Gastroesophageal sphincter (tissue), 4 donors: ENCODE measurements at places on chromosomes 11 and 22. TPM values are rescaled to one million over a fixed set of nuclear protein-coding genes. Genes with fewer than 3 reads are reported as not detected.

DNA sequence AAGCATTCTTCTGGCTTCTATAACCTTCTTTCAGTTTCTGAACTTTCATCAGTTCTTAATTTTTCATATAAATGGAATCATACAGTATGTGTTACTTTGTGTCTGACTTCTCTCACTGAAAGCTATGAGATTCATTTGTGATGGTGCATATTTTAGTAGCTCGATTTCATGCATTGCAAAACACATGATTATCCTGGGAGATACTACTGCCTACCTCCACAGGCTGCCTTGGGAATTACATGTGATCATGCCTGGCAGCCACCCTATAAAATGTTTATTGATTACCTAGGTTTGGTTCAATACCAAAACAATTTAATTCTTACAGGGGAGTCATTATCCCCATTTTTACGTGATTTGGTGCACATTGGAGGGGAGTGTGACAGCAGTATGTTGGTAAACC, 34.1 kb upstream of the PAK1 start:
- ATAC-seq, result no peak

DNA sequence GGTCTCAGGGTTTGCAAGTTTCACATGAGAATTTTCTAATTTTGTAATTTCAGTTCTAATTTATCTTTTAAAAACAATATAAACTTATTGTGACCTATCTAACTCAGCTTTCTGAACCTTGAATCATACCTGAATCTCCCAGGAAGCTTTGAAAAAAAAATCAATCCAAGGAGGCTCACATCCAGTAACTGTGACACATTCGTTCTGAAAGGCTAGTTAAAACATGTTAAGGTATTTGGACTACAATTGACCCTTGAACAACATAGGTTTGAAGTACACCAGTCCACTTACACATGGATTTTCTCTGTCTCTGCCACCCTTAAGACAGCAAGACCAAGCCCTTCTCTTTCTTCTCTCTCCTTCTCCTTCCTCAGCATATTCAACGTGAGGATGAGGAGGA, 40.0 kb downstream of the DDI1 start:
- no peak for ATAC-seq

- ATAC-seq, result no peak
Measured at GRCh38 chr22:37146051-37146385, 3.7 kb downstream of the IL2RB start.

GRCh38 chr11:127395034-127395433, 394.5 kb upstream of the KIRREL3 start:
- no peak for ATAC-seq

GRCh38 chr22:35074583-35074982, 8.6 kb downstream of the ISX start:
- ATAC-seq, result no peak

DNA sequence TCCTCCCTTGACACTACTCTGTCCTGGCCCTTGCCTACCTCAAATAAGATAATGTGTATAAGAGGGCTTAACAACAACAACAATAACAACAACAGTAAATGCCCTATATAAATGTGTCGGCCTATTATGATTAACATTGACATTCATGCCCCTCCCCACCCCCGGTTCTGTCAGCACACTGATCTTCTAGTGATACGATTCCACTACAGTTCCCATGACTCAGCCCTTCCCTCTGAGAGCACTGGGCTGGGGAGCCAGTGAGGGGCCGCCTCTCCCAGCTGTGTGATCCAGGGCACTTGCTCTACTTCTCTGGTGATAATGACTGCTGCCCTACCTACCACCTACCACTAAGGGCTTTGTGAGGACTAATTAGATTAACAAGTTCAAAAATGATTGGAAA, 92.2 kb upstream of the PHOX2A start:
- ATAC-seq, result no peak

GRCh38 chr11:120180551-120181232, 30.1 kb upstream of the OAF start:
- peak; percentile 10 for ATAC-seq

DNA sequence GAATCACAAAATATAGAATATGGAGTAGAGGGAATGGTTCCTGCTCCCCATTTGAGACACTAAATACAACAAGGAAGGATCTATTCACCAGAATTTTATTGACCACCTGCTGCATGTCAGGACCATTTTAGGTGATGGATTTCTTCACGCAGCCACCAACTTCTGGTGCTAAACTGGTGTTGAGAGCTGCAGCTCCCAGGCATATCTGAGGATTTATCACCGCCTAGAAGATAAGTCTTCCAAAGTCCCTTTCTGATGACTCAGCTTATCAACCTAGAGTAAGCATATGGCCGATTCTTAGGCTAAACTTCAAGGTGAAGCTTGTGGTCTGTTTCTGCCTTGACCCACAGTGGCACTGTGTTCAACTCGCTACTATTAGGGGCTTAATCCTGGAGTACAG, 6.7 kb downstream of the DDI1 start:
- ATAC-seq, result no peak

- no peak for ATAC-seq
Measured at GRCh38 chr11:11346303-11346702, 6.7 kb downstream of the CSNK2A3 start.

GRCh38 chr22:49523374-49524008, 304.2 kb downstream of the BRD1 start:
- no peak for ATAC-seq

The PDE2A gene
- 35.6 TPM for total RNA-seq

The SLC22A12 gene
- total RNA-seq, result not detected

The OR51B5 gene
- total RNA-seq, result not detected

The RIMBP3C gene
- 0.40 TPM for total RNA-seq

- no peak for ATAC-seq
Measured at GRCh38 chr11:14641801-14642200, 1.8 kb upstream of the PDE3B start.

The MS4A4E gene
- total RNA-seq, result 8.2 TPM

DNA sequence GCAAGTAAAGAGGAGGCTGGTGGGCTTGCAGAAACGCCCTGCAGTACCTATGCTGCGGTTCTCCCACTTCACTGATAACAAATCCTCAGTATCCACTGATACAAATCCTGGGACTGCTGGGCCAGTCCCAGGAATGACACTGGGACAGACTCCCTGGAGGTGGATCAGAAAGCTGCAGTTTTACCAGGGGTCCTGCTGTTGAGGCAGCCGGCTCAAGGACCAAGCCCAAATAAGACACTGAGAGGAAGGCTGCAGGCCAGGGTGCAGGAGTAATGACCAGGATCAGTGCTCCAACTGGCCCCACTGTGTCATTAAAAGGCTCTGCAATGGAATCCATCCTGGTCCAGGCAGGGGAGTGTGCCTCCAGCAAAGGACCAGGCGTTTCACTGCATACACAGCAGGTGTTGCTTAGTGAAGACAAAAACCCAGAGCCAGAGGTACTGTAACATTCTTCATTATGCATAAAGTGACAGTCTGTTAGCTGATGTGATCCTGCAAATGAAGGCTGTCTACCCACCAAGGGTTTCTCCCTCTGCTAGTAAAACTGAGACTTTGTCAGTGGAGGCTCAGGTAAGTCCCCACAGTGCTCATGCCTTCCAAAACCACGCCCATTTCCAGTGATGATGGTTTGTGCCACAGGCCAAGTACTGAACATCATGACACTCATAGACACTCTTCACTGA, 1.4 kb upstream of the C22orf39 start:
- ATAC-seq, result no peak

- no peak for ATAC-seq
Measured at GRCh38 chr11:32387411-32387810, 47.9 kb downstream of the WT1 start.

GRCh38 chr11:125170001-125170509, 5.5 kb downstream of the PKNOX2 start:
- ATAC-seq, result no peak

The OR8B2 gene
- total RNA-seq, result not detected

GRCh38 chr11:33072465-33072864, 33.1 kb downstream of the TCP11L1 start:
- no peak for ATAC-seq

DNA sequence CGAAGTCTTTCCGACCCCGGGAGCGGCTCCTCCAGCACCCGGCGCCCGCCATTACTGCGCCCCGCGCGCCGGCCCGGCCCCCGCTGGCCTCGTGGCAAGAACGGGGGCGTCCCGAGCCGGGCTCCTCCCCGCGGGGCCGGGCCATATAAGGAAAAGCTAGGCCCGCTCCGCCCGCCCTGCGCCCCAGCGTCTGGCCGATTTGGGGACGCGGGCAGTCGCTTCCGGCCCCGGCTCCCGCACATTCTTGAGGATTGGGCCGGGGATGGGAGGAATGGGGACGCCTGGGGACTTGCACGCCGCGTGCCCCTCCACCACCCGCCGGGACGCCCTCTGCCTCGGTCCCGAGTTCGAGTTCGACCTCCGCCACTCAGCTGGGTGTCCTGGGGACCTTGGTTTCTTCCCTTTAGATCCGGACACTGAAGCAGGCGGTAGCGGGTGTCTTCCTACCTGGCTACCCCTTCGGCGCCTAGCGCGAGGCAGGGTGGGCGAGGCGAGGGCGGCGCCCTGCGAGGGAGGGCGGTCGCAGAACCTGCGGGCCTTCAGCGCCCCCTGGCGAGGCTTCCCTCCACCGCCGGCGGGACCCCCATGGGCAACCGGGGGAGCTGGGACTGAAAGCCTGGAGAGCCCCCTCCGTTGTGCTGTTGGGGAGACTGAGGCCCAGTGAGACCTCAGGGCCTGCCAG, 3.8 kb downstream of the SMTN start:
- peak; percentile 70 for ATAC-seq

The SYCE3 gene
- not detected for total RNA-seq

GRCh38 chr11:44507896-44508445, 57.5 kb upstream of the CD82 start:
- no peak for ATAC-seq

- ATAC-seq, result no peak
Measured at GRCh38 chr22:42704896-42705295, 15.8 kb downstream of the A4GALT start.

DNA sequence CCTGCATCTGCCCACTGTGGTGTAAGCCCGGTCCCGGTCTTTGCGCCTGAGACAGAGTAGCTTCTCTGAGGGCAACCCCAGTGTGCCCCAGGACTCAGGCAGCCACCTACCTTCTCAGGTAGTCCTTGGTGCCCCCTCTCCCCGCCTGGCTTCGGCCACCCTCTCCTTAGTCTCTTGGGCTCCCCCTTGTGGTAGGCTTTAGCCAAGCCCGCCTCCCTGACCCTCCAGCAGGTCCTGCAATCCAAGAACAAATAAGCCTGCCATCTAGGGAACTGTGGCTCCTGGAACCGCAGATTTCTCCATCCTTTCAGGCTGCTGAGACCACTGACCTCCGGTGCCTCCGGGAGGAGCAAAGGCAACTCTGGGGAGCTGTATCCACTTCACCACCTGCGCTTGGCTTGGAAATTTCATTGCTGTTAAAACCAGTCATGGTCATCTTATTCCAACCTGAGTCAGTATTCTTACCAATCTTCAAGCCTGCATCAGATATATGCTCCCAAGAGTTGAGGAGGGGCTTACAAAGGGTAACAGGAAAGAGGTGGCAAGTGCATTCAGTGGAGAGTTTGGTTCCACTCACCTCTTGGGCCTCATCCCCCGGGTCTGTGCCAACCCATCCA, 52.8 kb upstream of the TENM4 start:
- ATAC-seq, result peak; percentile 68

The RAB1B gene
- 162 TPM for total RNA-seq

GRCh38 chr22:50059881-50060262, 1.8 kb upstream of the TTLL8 start:
- ATAC-seq, result no peak

The TMEM121B gene
- total RNA-seq, result 0.30 TPM

DNA sequence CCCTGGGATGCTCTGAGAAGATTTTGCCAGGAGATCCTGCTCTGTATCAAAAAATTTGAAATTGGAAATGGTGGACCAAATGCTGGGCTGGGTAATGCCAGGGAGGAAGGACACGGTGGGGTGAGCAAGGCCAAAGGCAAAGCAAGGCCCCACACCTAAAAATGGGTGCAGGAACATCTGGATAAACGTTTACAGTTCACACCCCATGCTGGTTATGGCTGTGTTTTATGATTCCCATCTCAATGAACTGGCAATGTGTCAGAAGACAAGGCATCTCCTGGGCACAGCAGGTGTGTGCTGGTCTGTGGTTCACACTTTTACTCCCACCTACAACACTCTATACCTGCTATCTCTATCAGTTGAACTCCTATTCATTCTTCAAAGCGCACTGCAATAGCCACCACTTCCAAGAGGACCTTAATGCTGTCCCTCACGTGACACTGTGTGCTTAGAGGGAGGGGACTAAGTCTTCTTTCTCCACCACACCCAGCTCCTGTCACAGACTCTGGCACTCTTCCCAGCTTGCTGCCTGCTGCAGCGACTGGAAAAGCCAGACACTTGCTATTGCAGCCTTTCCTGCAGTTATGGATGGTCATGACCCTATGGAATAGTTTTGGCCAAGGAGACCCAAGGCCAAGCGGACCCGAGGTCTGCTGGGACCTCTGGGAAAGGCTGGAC, 277.5 kb downstream of the CTTN start:
- no peak for ATAC-seq

GRCh38 chr11:75938543-75938942, 123.5 kb downstream of the UVRAG start:
- no peak for ATAC-seq

The OR5AL1 gene
- total RNA-seq, result not detected

The KRTAP5-10 gene
- total RNA-seq, result not detected

GRCh38 chr22:23521441-23522113, 58.5 kb downstream of the IGLL1 start:
- peak; percentile 96 for ATAC-seq

The KCNQ1OT1 gene
- total RNA-seq, result 1.8 TPM

DNA sequence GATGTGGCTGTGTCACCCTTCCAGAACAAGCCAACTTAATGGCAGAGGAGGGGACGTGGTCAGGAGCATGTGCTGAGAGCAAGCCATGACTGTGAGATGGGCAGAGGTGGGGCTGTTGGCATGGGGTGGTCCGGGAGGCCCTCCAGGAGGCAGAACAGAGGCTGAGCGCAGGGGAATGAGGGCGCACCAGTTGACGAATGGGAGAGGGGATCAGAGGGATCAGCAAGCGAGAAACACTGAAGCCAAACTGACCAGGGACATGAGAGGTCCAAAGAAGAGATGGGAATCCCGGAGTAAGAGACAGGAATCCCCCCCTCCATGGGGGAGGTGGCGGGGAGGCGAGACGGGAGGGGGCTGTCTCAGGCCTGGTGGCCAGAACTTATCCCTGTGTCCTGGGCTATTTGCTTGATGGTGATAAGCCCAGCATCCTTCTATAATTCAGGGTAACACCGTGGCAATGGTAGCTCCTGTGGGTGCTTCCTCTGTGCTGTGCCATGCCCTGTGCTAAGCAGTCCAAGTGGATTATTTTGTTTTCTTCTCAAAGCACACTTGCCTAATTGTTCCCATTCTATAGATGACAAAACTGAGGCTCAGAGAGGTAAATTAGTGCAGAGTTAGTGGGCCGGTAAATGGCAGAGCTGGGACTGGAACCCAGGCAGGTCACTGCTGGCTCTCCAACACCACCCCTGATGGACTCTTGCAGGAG, 83.4 kb upstream of the SHISAL1 start:
- no peak for ATAC-seq

DNA sequence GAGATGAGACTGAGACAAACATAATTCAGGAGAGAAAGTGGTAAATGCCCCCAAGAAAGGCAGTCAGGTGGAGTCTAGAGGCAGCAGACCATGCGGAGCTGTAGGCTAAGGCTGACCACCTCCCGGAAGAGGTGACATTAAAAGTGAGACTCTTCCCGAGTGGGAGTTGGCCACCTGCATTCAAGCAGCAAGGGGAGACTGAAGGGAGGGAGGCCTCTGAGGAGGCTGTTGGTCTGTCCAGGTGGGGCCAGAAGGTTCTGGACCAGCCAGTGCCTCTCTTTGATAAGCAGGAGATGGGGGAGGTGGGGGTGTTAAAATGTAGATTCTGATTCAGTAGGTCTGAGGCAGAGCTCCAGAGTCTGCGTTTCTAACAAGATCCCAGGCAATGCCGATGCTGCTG, 37.5 kb downstream of the CD6 start:
- no peak for ATAC-seq

GRCh38 chr22:40193429-40194421, 16.0 kb downstream of the TNRC6B start:
- ATAC-seq, result no peak

The MFRP gene
- 0.15 TPM for total RNA-seq
